SJCRH30 (cell line): ENCODE measurements at places on chromosomes 11 and 22.
A peak's percentile ranks its signal among the peaks of the same experiment; 100 is the strongest.

DNA sequence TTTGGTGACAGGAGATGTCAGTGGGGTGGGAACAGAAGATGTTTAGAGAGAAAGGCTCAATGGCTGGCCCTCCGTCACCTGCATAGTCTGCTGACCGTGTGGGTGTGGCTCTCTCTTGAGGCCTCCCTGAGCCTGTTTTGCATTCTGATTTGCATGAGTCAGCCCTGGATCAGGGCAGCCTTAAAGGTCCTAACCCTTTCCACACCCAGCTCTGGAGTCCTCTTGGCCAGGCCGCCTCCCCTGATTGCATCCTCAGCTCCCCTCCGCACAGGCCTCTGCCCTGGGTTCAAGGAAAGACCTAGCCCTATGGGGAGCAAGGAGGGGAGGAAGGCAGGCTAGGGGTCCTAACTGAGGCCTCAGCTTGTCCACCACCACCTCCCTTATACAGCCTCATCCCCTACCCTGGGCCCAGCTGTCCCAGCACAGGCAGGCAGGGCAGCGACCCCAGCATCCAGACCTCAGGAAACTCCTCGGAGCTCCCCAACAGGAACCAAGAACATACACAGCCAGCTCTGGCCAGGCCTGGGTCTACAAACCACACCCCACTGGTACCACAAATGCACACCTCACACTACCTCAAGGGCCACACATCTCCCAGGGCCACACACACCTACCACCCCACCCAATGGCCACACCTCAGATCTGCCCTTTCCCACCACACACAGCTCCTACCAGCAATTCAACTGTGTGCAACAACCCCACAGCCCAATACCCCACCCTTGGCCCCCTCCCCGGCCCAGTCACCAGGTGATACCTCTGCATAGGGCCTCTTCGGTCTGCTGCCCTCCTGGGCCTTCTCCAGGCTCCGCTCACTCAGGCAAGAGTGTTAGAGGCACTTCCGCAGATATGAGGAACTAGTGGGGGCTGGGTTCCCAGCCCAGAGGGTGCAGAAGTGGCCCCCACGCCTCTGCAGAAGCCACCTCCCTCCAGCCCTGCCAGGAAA is 13.7 kb downstream of the ARAP1 start:
- DNase-seq, result no peak

GRCh38 chr22:41410311-41410751 is 28.6 kb downstream of the TEF start:
- no peak for DNase-seq

DNA sequence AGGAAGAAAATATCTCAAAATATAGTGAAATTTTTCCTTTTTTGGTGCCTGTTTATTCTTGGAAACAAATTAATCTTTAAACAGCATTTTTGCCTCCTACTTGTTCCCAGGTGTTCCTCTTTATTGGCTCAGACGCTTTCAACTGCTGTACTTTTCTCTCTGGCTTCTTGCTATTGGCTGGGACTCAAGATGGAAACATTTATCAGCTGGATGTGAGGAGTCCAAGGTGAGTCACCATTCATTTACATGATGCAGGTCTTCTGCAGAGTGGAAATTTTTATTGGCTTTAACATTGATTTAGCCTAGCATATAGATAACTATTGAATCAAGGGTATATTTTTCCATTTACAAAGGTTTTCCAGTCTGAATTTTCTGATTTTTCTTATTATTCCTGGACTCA is 34.4 kb upstream of the DNAJB13 start:
- no peak for DNase-seq

GRCh38 chr11:81913793-81914192 is 819.9 kb downstream of the FAM181B start:
- no peak for DNase-seq

GRCh38 chr22:43000441-43001175 is 14.3 kb downstream of the PACSIN2 start:
- no peak for DNase-seq

- DNase-seq, result peak; percentile 79
Measured at GRCh38 chr22:50058906-50059880, 1.1 kb upstream of the TTLL8 start.

DNA sequence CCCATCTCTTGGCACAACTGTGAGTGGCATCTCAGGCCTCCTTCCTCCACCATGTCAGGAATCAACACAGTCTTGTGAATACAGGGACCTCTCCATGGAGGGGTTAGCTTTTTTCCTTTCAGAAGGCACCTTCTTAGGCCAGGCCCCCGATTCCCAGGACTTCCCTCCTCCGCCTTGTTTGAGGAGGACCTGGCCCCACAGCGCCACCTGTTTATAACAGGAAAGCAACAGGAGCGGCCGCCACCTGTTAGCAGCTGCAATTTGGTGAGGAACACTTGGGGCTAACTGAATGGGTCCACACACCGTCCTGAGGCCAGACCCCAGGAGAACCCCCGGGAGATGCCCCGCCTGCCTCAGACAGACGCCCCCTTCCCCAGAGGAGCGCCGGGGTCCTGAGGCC is 3.8 kb upstream of the PKP3 start:
- DNase-seq, result no peak

- DNase-seq, result no peak
Measured at GRCh38 chr11:65736810-65737209, 16.2 kb upstream of the RNASEH2C start.

DNA sequence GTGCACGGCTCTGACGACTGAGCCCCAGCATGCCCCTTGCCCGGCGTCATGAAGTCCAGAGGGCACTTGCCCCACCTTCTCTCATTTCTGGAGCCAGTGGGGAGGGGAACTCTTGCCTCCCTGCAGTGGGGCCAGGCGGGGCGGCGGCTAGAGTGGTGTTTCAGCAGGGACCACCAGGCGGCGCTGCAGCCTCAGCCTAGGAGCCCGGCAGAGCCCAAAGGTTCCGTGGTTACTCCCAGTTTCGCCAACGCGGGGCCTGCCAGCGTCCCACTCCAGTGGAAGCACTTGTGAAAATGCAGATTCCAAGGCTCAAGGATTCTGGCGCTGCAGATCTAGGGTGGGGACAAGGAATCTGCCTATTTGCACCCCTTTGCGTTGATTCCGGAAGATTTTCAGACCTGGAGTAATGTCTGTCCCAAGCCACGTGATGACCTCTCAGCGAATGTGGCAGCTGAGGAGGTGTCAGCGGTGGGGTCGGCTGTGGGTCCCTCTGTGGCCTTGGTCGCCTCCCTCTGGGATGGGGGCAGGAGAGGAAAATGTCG is 55.7 kb downstream of the CD82 start:
- peak; percentile 76 for DNase-seq

- DNase-seq, result no peak
Measured at GRCh38 chr11:132422722-132423121, 1052.3 kb downstream of the NTM start.

GRCh38 chr11:3845670-3846069 is 4.9 kb upstream of the RHOG start:
- DNase-seq, result no peak

- DNase-seq, result no peak
Measured at GRCh38 chr22:23282089-23282501, 101.8 kb downstream of the BCR start.

- no peak for DNase-seq
Measured at GRCh38 chr11:118939953-118940598, 14.3 kb upstream of the BCL9L start.

DNA sequence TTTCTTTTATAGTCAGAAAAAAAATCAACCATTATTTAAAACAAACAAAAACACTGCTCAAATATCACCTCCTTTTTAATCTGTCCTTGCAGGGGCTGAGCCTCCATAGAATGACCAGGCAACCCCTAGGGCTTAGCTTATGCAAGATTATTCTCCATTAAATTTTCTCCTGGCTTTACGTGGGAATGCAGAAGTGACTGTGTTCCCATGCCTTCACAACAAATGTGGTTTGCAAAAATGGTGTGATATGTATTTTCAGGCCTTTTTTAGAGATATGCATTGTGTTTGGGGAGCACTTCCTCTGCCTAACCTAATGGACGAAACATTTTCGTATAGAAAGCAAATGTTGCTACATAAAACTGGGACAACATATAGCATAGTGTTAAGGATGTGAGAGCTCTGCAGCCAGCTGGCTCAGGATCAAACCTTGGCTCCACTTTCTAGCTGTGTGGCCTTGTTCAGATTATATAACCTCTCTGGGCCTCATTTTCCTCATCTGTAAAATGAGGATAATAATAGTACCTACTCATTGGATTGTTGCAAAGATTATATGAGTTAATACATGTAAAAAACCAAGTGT is 82.6 kb downstream of the PARVA start:
- no peak for DNase-seq

DNA sequence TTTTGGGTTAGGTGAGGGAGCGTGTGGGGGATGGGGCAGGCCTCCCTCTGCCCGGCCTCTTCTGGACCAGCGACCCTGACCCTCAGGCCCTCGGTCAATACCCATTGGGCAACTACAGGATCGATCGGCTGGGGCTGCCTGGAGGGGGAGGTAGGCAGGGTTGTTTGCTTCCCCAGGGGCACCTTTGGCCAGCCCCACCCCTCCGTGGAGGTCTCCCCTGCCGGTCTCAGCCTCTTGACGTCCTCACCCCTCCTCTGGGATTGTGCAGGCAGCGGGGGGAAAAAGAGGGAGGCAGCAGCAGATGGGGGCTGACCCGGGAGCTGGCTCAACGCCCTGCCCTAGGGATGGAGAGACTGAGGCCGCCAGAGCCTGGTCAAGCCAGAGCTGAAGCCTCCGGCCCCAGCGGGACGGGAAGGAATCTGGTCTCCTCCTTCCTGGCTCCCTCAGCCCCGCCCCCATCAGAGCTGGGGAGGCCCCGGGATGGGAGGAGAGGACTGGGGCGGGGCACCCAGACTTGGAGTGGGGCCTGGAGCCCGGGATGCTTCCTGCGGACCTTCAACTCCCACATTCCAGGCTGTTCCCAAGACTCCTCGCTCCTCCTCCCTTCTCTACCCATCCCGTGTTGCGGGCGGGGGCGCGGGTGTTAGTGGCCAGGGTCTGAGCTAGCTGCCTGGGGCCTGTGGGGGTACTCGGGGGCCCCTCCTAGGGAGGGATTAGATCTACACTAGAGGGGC is 14.4 kb upstream of the CDC42EP1 start:
- DNase-seq, result peak; percentile 91

GRCh38 chr22:50243685-50244419 is 971 bp downstream of the TUBGCP6 start:
- peak; percentile 90 for DNase-seq

- no peak for DNase-seq
Measured at GRCh38 chr11:8265681-8266241, 2.1 kb upstream of the LMO1 start.

GRCh38 chr11:2121227-2122130 is 17.7 kb downstream of the IGF2 start:
- DNase-seq, result no peak

DNA sequence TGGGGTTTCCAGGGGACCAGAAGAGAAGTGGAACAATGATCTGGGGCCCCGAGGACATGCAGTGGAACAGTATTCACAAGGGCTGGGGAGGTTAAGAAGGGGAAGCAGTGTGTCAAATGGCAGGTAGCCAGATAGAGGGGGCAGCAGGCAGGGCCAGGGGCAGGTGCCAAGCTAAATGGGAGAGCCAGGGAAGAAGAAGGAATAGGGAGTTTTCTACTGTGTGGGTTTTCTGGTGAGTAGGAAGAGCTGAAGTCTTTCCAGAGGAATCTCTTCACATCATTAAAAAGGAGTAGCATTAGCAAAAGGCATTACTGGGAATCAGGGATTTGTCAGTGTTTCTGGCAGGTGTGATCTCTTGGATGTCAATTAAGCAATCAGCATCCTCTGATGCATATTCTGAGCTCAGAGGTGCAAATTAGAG is 55.8 kb downstream of the IRAG1 start:
- DNase-seq, result no peak

- no peak for DNase-seq
Measured at GRCh38 chr11:9029422-9029821, 25.6 kb upstream of the NRIP3 start.
